ENCODE measurements at places on chromosomes 12 and 14. TPM values are rescaled to one million over a fixed set of nuclear protein-coding genes. Genes with fewer than 3 reads are reported as not detected.
A peak's percentile ranks its signal among the peaks of the same experiment; 100 is the strongest.

The MIPOL1 gene
- 10.6 TPM for total RNA-seq

DNA sequence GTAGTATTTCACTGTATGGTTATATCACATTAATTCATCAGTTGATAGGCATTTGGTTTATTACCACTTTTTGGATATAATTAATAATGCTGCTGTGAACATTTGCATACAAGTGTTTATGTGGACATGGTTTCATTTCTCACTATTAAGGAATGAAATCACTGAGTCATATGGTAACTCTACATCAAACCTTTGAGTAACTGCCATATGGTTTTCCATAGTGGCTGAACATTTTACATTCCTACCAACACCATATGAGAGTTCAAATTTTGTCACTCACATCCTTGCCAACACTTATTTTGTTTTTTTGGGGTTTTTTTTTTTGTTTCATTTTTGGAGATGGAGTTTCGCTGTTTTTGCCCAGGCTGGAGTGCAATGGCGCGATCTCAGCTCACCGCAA lies 30.2 kb upstream of the EAPP start:
- no peaks in the 10 kb centered on the region for H3K27me3 ChIP-seq
- peaks cover 68% of the 10 kb centered on the region for H3K36me3 ChIP-seq
- H3K4me3 ChIP-seq, result no peak overlapping the region
- H3K4me1 ChIP-seq, result no peaks in the 10 kb centered on the region
- no peak overlapping the region for H3K27ac ChIP-seq

DNA sequence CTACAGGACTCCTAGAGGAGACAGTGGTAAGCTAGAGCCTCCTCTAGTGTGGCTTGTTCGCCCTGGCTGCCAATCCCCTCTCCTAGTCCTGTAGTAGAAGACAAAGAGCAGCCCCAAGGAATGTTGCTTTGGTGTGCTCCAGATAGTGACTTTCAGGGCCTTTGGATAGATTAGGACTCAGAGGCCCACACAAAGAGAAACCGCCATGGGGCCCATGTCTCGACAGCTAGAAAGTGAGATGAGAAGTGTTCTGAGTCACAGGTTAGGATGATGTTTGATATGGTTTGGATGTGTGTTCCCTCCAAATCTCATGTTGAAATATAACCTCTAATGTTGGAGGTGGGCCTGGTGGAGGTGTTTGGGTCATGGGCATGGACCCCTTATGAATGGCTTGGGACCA lies 51.8 kb upstream of the JDP2 start:
- DNase-seq, result no peak
- H3K27me3 ChIP-seq, result no peaks in the 10 kb centered on the region
- no peak overlapping the region for H3K4me3 ChIP-seq

The PLXNC1 gene
- 0.05 TPM for total RNA-seq

DNA sequence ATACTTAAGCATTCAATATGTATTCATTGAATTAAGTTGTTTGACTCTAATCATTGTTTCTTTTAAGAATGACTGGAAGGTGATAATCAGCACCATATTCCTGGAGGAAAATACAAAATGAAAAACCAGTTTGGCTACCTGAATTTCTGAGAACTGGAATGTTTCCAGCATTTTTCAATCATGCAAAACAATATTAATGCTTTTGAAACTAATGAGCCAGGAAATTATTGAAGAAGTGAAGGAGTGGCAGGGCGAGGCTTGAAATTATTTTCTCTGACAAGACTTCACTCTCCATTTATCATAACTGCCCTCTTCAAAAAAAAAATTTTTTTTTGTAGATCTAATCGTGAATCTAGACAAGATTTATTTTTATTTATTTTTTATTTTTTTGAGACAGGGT lies 19.0 kb downstream of the TMEM19 start:
- no peak overlapping the region for H3K4me3 ChIP-seq
- no peaks in the 10 kb centered on the region for H3K27me3 ChIP-seq
- H3K27ac ChIP-seq, result no peak overlapping the region

- no peak overlapping the region for H3K27ac ChIP-seq
- H3K27me3 ChIP-seq, result no peaks in the 10 kb centered on the region
- no peak for DNase-seq
- no peaks in the 10 kb centered on the region for H3K36me3 ChIP-seq
These were observed 1.8 kb downstream of the SH2B3 start for GRCh38 chr12:111407377-111408115.

The DNAAF2 gene
- total RNA-seq, result 20.6 TPM

- DNase-seq, result peak; percentile 19
- H3K27me3 ChIP-seq, result no peaks in the 10 kb centered on the region
- H3K27ac ChIP-seq, result no peak overlapping the region
- H3K4me3 ChIP-seq, result no peak overlapping the region
- no peaks in the 10 kb centered on the region for H3K4me1 ChIP-seq
- H3K36me3 ChIP-seq, result no peaks in the 10 kb centered on the region
These were observed 458.3 kb upstream of the SEL1L start for GRCh38 chr14:81991998-81992397.

- no peaks in the 10 kb centered on the region for H3K36me3 ChIP-seq
- no peaks in the 10 kb centered on the region for H3K27me3 ChIP-seq
- peak overlapping the region; percentile 93 for H3K27ac ChIP-seq
- peak; percentile 97 for DNase-seq
These were observed 707.5 kb upstream of the TMEM132C start for GRCh38 chr12:127559349-127560040.

DNA sequence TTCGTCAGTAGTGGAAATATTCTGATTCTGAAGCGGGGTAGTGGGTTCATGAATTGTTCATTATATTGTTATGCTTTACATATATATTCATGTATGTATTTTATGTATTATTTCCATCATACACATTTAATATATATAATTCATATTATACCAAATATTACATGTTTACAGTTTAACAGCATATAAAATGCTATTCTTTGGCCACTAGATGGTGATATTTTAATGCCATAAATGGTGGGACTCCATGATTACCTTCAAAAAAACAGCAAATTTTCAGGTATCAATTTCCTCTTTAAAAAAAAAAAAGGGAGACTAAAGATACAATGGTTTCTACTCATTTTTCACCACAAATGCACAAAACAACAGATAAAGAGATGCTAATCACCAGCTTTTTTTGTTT lies 41.0 kb downstream of the BDKRB1 start:
- no peak overlapping the region for H3K4me3 ChIP-seq
- H3K36me3 ChIP-seq, result no peaks in the 10 kb centered on the region
- no peak overlapping the region for H3K27ac ChIP-seq
- H3K27me3 ChIP-seq, result no peaks in the 10 kb centered on the region

- H3K27ac ChIP-seq, result no peak overlapping the region
- H3K4me1 ChIP-seq, result no peaks in the 10 kb centered on the region
- H3K4me3 ChIP-seq, result no peak overlapping the region
- DNase-seq, result no peak
- no peaks in the 10 kb centered on the region for H3K36me3 ChIP-seq
These were observed 5.8 kb upstream of the HCAR3 start for GRCh38 chr12:122722387-122722786.

DNA sequence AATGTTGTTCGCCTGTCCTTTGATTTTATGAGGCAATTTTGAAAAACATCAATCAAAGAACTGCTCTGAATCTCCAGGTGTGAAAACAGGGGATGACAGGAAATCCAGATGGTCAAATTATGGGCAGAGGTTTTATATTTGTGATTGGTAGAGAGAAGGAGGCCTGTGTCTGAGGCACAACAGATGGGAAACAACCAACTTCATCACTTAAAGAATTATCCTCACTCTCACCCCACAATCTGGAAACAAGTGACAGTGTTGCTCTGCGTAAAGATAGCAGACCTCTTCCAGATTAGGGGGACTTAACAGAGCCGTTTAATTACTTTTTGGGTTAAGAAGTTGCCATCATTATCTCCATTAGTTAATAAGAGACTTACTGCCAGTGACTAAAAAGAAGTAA lies 64.1 kb upstream of the EGLN3 start:
- H3K27ac ChIP-seq, result no peak overlapping the region
- 0 out of 2 replicates have a peak, but pooled peaks cover 3% of the 10 kb centered on the region for H3K4me1 ChIP-seq
- no peak for DNase-seq
- H3K36me3 ChIP-seq, result no peaks in the 10 kb centered on the region
- H3K27me3 ChIP-seq, result no peaks in the 10 kb centered on the region

The MFAP5 gene
- 0.23 TPM for total RNA-seq

- no peak for DNase-seq
- no peak overlapping the region for H3K4me3 ChIP-seq
- H3K36me3 ChIP-seq, result no peaks in the 10 kb centered on the region
- no peaks in the 10 kb centered on the region for H3K27me3 ChIP-seq
- H3K27ac ChIP-seq, result no peak overlapping the region
These were observed 113.8 kb downstream of the PIK3C2G start for GRCh38 chr12:18375131-18375530.

DNA sequence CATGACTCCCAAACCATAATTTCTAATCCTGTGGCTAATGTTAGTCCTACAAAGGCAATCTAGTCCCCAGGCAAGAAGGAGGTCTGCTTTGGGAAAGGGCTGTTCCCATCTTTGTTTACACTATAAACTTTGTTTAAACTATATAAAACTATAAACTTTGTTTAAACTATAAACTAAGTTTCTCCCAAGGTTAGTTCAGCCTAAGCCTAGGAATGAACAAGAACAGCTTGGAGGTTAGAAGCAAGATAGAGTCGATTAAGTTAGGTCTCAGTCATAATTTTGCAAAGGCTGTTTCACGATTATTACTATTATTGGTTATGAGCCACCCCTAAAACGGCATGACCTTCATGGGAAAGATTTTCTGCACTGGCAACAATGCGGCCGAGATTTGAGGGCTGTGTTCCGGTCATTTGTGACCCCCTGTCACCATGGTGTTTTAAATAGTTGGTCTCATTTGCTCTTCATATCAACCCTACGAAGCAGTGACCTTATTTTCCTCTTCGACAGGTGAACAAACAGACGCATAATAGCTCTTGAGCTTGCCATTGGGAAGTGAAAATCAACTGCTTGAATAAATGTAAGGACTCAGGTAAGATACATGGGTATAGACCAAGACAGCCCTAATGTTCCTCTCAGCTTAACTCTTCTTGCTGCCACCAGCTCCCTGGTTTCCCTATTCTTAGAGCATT lies 322.6 kb upstream of the TMEM132C start:
- H3K27ac ChIP-seq, result no peak overlapping the region
- DNase-seq, result no peak
- H3K4me1 ChIP-seq, result no peaks in the 10 kb centered on the region

- no peak overlapping the region for H3K4me3 ChIP-seq
- no peak for DNase-seq
- no peaks in the 10 kb centered on the region for H3K4me1 ChIP-seq
- no peaks in the 10 kb centered on the region for H3K27me3 ChIP-seq
- H3K27ac ChIP-seq, result no peak overlapping the region
These were observed 63.8 kb downstream of the PRKCH start for GRCh38 chr14:61385002-61385685.

The MANSC1 gene
- total RNA-seq, result not detected

The GLIPR1L2 gene
- total RNA-seq, result not detected

DNA sequence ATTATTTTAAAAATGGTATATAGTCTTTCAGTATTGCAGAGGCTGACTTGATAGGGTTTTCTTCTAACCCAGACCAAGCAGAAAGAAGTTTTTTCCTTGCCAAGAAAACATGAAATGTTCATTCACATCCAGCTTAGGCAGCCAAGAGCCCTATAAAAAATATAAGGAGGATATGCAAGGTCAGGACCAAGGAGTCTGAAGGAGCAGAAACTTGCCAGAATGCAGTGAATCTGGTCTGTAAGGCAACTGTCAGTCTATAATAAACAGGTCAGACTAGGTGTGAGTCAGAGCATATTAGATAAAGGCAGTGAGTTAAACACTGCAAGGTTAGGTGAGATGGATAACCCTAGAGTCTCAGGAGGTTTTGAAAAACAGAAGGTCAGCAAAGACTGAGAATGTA lies 645.5 kb downstream of the C12orf50 start:
- no peaks in the 10 kb centered on the region for H3K36me3 ChIP-seq
- H3K27me3 ChIP-seq, result no peaks in the 10 kb centered on the region
- DNase-seq, result no peak
- H3K4me1 ChIP-seq, result no peaks in the 10 kb centered on the region

DNA sequence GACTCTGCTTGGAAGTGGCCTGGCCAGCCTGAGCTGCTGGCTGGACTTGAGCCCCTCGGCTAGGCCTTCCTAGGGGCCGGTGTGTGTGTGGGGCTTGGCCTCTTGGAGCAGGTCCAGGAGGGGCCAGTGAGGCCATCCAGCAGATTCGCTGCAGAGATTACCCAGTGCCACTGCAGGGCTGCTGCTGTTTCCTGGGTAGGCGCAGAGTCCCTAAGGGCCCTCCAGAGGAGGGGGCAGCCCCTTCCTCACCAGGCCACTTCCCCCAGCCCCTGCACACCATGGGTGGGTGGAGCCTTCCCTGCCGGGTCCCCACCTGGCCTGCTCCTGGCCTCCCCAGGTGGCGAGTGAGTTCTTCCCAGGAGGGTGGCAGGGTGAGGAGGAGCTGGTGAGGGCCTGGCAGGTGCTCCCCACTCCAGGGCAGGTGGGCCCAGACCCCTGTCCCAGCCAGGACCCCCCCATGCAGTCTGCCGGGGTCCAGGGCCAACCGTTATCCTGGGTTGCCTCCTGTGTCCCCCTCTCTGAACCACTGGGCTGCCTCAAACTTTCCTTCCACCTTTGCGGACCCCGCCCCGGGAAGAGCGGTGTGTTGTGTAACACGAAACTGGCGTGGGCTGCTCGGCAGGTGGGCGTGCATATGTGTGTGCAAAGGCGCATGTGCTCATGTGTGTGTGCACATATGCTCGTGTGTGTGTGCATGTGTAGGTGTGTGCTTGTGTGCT lies 25.1 kb downstream of the ASPG start:
- peaks cover 30% of the 10 kb centered on the region for H3K27me3 ChIP-seq
- H3K27ac ChIP-seq, result no peak overlapping the region
- H3K4me3 ChIP-seq, result no peak overlapping the region
- no peak for DNase-seq
- H3K4me1 ChIP-seq, result no peaks in the 10 kb centered on the region

GRCh38 chr14:62270236-62270635 lies 508.0 kb downstream of the SNAPC1 start:
- H3K4me1 ChIP-seq, result no peaks in the 10 kb centered on the region
- no peak overlapping the region for H3K27ac ChIP-seq
- H3K27me3 ChIP-seq, result no peaks in the 10 kb centered on the region
- no peak overlapping the region for H3K4me3 ChIP-seq
